Upper lobe of right lung (tissue), 1 donor: ENCODE measurements at places on chromosomes 12 and 14. TPM values are rescaled to one million over a fixed set of nuclear protein-coding genes. Genes with fewer than 3 reads are reported as not detected.
A peak's percentile ranks its signal among the peaks of the same experiment; 100 is the strongest.

GRCh38 chr12:91155990-91156389 lies 26.6 kb downstream of the DCN start:
- H3K4me1 ChIP-seq, result no peaks in the 10 kb centered on the region
- H3K27ac ChIP-seq, result no peak overlapping the region

DNA sequence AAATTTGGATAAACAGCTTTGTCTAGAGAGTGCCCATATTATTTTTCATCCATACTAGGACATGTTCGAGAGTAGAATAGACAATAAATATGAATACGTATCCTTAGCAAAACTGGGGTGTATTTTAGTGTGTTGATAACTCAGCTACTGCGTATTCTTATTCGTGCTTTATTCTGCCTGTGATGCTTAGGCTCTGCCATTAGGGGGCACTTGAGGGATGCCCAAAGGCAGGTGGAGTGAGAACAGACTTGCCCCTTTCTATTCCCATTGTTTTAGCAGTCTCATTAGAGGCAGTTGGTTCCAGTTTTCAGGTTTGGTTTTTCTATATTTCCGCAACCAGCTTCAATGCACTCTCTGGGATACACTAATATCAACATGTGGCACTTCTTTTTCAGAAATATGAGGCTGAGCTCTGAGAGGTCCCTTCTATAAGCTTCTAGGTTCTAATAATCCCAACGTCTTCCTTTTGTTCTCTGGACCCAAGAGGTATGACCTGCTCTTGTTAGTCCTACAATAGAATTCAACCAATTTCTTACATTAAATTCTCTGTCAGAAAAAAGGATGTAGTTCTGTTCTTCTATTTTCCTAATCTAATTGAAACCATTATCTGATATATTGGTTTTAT lies 985.7 kb upstream of the FBXO33 start:
- H3K27me3 ChIP-seq, result no peaks in the 10 kb centered on the region
- H3K4me3 ChIP-seq, result no peak overlapping the region
- H3K27ac ChIP-seq, result no peak overlapping the region
- no peak for DNase-seq
- H3K4me1 ChIP-seq, result no peaks in the 10 kb centered on the region

GRCh38 chr14:80105488-80105994 lies 105.8 kb downstream of the DIO2 start:
- H3K36me3 ChIP-seq, result no peaks in the 10 kb centered on the region
- H3K27me3 ChIP-seq, result no peaks in the 10 kb centered on the region
- no peak for DNase-seq
- H3K4me1 ChIP-seq, result no peaks in the 10 kb centered on the region
- no peak overlapping the region for H3K4me3 ChIP-seq

GRCh38 chr12:123164710-123165261 lies 13.9 kb upstream of the PITPNM2 start:
- no peaks in the 10 kb centered on the region for H3K4me1 ChIP-seq
- H3K27me3 ChIP-seq, result no peaks in the 10 kb centered on the region
- DNase-seq, result no peak
- H3K4me3 ChIP-seq, result no peak overlapping the region
- peaks cover 19% of the 10 kb centered on the region for H3K36me3 ChIP-seq

- H3K4me1 ChIP-seq, result no peaks in the 10 kb centered on the region
- DNase-seq, result no peak
- H3K36me3 ChIP-seq, result no peaks in the 10 kb centered on the region
- H3K4me3 ChIP-seq, result no peak overlapping the region
Observed at GRCh38 chr12:80837342-80837978, 100.3 kb downstream of the LIN7A start.

GRCh38 chr12:86697916-86698640 lies 441.9 kb upstream of the MGAT4C start:
- H3K27ac ChIP-seq, result no peak overlapping the region
- no peaks in the 10 kb centered on the region for H3K36me3 ChIP-seq
- H3K27me3 ChIP-seq, result no peaks in the 10 kb centered on the region
- no peaks in the 10 kb centered on the region for H3K4me1 ChIP-seq

SPRYD4 gene
- total RNA-seq, result 3.2 TPM

- peaks cover 14% of the 10 kb centered on the region for H3K36me3 ChIP-seq
- H3K27me3 ChIP-seq, result no peaks in the 10 kb centered on the region
- peaks cover 13% of the 10 kb centered on the region for H3K4me1 ChIP-seq
- no peak overlapping the region for H3K27ac ChIP-seq
- no peak for DNase-seq
Observed at GRCh38 chr14:34710744-34711143, 3.6 kb downstream of the CFL2 start.

GRCh38 chr12:6177642-6178358 lies 22.4 kb upstream of the CD9 start:
- H3K27me3 ChIP-seq, result no peaks in the 10 kb centered on the region
- H3K4me1 ChIP-seq, result peaks cover 37% of the 10 kb centered on the region
- no peak overlapping the region for H3K27ac ChIP-seq
- no peak overlapping the region for H3K4me3 ChIP-seq
- H3K36me3 ChIP-seq, result no peaks in the 10 kb centered on the region
- peak; percentile 52 for DNase-seq

SINHCAF gene
- 45.7 TPM for total RNA-seq

- peak overlapping the region; percentile 58 for H3K4me3 ChIP-seq
- peaks cover 24% of the 10 kb centered on the region for H3K4me1 ChIP-seq
- no peaks in the 10 kb centered on the region for H3K27me3 ChIP-seq
- DNase-seq, result no peak
- H3K27ac ChIP-seq, result peak overlapping the region; percentile 93
Observed at GRCh38 chr14:75069811-75070145, 337 bp downstream of the ZC2HC1C start.

TAPBPL gene
- 28.4 TPM for total RNA-seq

KRT72 gene
- total RNA-seq, result not detected

NTN4 gene
- 136 TPM for total RNA-seq

- no peak overlapping the region for H3K27ac ChIP-seq
- H3K4me3 ChIP-seq, result no peak overlapping the region
- H3K4me1 ChIP-seq, result no peaks in the 10 kb centered on the region
- H3K27me3 ChIP-seq, result no peaks in the 10 kb centered on the region
- no peak for DNase-seq
Observed at GRCh38 chr14:72638021-72638420, 255.9 kb downstream of the DPF3 start.

- H3K27me3 ChIP-seq, result no peaks in the 10 kb centered on the region
- no peak overlapping the region for H3K4me3 ChIP-seq
- H3K36me3 ChIP-seq, result no peaks in the 10 kb centered on the region
- no peak overlapping the region for H3K27ac ChIP-seq
- DNase-seq, result no peak
- peaks cover 4% of the 10 kb centered on the region for H3K4me1 ChIP-seq
Observed at GRCh38 chr14:69004731-69005431, 25.8 kb upstream of the ACTN1 start.

DNA sequence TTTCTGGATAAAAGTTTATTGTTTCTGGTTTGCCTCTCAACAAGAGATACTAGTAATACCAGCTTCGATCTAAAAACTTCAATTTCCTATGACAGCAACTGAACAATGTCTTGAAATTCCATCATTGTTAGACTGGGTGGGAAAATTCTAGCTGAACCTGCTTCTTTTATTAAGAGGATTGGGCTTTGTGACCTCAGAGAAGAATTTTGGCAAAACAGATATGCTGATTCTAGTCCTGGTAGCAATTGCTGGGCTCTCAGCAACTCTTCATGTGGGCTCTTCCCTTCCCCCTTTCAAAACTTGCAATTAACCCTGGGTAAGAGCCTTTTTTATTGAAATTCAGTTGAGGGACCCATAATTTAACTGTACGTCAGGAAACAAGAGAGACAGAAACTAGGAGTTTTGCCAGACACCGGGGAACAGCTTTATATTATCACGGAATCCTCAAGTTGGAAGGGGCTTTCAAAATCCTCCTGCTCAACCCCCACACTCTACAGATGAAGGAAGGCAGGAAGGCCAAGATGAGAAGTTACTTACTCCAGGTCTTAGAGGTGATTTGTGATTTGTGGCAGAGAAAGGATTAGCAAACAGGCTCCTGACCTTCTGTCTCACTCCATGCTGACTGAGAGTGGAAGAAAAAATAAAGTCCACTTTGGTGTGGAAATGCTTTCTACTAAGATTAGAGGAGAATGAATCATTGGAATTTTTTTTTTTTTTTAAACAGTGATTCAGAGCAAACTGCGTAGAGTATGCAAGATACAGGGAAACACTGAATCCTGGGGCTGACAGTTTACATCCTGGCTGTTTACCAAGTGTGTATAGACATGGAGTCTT lies 239.0 kb upstream of the ATP2B1 start:
- no peaks in the 10 kb centered on the region for H3K27me3 ChIP-seq
- no peak overlapping the region for H3K4me3 ChIP-seq
- DNase-seq, result no peak
- peaks cover 27% of the 10 kb centered on the region for H3K4me1 ChIP-seq
- no peaks in the 10 kb centered on the region for H3K36me3 ChIP-seq

DNA sequence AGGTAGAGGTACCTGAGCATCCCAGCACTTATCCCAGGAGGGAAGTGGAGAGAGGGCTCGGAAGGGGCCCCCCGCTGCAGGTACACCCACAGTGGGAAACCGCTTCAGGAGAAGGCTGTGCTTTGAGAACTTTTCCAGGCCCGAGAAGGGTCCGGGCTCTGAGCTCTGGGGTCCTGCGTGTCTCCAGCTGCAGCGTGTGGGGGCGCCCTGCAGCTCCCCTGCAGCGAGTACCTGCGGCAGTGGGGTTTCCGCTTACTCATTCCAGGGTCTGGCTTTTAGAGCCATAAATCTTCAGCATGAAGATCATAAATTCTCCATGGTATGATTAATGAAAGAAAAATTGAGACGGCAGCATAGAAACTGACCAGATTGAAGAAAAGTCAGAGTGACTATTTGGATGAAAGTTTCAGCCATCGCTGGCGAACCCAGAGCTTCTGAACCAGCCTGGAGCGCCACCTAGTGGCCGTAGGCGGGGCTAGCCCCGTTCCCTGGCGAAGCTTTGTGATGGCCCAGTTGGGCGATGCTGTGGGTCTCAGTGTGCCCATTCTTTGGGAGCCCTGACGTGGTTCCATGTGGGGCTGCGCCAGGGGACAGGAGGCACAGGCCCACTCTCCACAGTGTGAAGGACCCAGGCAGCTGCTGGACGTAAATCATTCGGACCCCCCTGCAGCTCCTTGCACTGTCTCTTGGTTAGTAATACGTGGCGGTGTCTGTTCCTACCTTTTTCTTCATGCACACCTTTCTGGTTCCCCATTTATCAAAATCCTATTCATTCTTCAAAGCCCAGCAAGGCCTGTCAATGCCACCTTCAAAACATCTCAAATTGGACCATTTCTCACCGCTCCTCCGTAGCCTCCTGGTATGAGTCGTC lies 198.2 kb downstream of the TSPAN9 start:
- peak; percentile 82 for DNase-seq
- no peak overlapping the region for H3K27ac ChIP-seq
- no peaks in the 10 kb centered on the region for H3K27me3 ChIP-seq

NPAS3 gene
- 1.2 TPM for total RNA-seq

MYL2 gene
- total RNA-seq, result not detected

DNA sequence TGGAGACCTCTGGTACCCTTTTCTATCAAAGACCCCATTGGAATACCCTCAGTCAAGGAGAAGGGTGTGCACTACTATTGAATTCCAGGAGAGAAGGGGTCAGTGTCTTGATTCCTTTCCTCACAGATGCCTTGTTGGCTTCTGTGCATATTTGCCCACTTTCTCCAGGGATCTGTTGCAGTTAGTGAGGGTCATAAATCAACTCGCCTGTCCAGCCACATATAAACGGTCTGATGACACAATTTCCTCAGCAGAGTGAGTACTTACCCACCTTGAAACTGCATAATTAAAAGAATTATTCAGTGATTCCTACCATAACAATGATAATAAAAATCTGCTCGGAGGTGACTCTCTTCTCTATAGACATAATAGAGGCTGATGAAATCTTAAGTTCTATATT lies 13.9 kb upstream of the DCD start:
- H3K4me3 ChIP-seq, result no peak overlapping the region
- no peak overlapping the region for H3K27ac ChIP-seq
- no peaks in the 10 kb centered on the region for H3K36me3 ChIP-seq
- no peak for DNase-seq
- H3K4me1 ChIP-seq, result no peaks in the 10 kb centered on the region

GRCh38 chr12:26867080-26867479 lies 34.1 kb upstream of the ITPR2 start:
- no peak overlapping the region for H3K4me3 ChIP-seq
- no peaks in the 10 kb centered on the region for H3K36me3 ChIP-seq
- H3K27me3 ChIP-seq, result no peaks in the 10 kb centered on the region
- peaks cover 16% of the 10 kb centered on the region for H3K4me1 ChIP-seq
- no peak overlapping the region for H3K27ac ChIP-seq
